ENCODE measurements at places on chromosomes 4 and X. TPM values are rescaled to one million over a fixed set of nuclear protein-coding genes. Genes with fewer than 3 reads are reported as not detected.

GSX2 gene
- total RNA-seq = not detected

DNA sequence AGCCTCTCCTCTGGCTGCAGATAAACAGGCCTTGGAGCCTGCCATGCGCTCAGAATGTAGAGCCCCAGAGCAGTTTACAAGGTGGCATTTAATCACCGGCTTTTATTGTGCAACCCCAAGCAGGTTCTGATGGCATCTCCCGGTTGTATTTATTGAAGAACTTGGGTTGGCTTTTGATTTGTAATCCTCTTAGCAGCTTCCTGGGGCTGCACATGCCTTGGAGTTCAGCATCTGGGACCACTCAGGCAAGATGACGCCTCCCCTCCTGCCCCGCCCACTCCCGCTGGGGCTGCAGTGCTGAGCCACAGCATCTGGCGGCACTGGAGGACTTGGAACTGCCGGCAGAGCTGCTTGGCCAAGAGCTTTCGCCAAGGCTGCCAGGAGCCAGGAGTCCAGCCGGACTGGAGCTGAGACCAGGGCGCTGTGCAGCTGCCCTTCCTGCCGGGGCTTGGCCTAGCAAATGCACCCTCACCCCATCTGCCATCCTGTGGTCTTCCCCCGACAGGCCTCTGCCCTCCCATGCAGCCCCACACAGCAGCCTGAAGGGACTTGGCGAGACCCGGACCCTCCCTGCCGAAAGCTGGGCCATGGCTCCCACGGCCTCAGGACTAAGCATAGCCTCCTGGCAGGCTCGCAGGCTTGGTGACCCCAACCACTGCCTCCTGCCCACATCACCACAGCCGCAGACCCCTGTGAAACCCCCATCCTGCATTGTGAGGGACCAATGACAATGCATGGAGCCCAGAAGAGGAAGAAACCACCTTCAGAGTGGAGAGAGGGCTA is 5.4 kb downstream of the HTRA3 start:
- H3K4me3 ChIP-seq = no peak overlapping the region
- H3K27ac ChIP-seq = peak overlapping the region; percentile 89
- H3K4me1 ChIP-seq = peaks cover 98% of the 10 kb centered on the region
- H3K27me3 ChIP-seq = no peaks in the 10 kb centered on the region
- peak; percentile 98 for DNase-seq

- no peaks in the 10 kb centered on the region for H3K4me1 ChIP-seq
- no peaks in the 10 kb centered on the region for H3K27me3 ChIP-seq
- H3K36me3 ChIP-seq = no peaks in the 10 kb centered on the region
- no peak overlapping the region for H3K27ac ChIP-seq
- DNase-seq = no peak
- H3K4me3 ChIP-seq = no peak overlapping the region
Measured at GRCh38 chrX:49291615-49292337, 11.7 kb upstream of the GAGE10 start.

DNA sequence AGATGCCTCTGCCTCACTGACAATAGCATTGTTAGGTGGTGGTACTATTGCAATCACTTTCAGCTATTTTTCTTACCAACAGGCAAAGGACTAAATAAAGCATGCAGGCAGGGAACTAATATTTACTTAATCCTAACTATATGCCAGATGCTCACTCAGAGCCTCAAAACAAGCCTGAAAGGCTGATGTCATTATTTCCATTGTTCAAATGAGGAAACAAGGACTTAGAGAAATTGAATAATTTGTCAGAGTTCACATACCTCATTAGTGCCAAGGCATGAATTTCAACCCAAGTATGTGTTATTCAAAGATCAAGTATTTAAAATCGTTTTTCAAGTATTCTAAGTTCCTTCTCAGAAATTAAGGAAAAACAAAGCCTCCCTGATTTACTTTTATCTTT is 374.9 kb upstream of the TECRL start:
- H3K4me3 ChIP-seq = no peak overlapping the region
- no peak for DNase-seq
- no peaks in the 10 kb centered on the region for H3K36me3 ChIP-seq
- H3K27ac ChIP-seq = no peak overlapping the region

DNA sequence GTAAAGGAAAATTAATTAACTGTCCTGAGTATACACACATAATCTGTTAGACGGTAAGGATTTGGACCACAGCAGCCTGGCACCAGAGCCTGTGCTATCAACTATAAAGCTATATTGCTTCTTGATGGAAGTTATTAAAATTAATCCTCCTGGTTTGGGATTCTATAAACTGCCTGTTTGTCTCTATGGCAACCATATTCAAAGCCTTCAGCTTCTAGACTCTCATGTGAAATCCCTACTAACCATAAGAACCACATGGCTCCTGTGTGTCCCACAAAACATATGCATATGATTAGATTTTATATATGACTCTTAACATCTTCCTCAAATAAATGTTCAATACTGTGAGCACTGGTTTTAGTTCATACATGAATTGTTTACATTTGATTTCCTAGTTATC is 380.8 kb downstream of the ANKRD50 start:
- no peaks in the 10 kb centered on the region for H3K27me3 ChIP-seq
- peaks cover 8% of the 10 kb centered on the region for H3K4me1 ChIP-seq
- DNase-seq = no peak
- no peak overlapping the region for H3K27ac ChIP-seq
- no peak overlapping the region for H3K4me3 ChIP-seq

- DNase-seq = no peak
- H3K4me3 ChIP-seq = no peak overlapping the region
- no peaks in the 10 kb centered on the region for H3K27me3 ChIP-seq
- no peak overlapping the region for H3K27ac ChIP-seq
- no peaks in the 10 kb centered on the region for H3K36me3 ChIP-seq
Measured at GRCh38 chrX:126394681-126395080, 157.9 kb downstream of the DCAF12L1 start.

Measured in sigmoid colon (tissue), 7 donors.